ENCODE measurements at places on chromosomes 16 and 17.

GRCh38 chr17:59010026-59010425 is 96.7 kb downstream of the TRIM37 start:
- no peak for DNase-seq

GRCh38 chr16:896261-897199 is 74.3 kb downstream of the LMF1 start:
- DNase-seq = no peak

- DNase-seq = no peak
Observed at GRCh38 chr17:21166595-21167210, 39.9 kb downstream of the DHRS7B start.

DNA sequence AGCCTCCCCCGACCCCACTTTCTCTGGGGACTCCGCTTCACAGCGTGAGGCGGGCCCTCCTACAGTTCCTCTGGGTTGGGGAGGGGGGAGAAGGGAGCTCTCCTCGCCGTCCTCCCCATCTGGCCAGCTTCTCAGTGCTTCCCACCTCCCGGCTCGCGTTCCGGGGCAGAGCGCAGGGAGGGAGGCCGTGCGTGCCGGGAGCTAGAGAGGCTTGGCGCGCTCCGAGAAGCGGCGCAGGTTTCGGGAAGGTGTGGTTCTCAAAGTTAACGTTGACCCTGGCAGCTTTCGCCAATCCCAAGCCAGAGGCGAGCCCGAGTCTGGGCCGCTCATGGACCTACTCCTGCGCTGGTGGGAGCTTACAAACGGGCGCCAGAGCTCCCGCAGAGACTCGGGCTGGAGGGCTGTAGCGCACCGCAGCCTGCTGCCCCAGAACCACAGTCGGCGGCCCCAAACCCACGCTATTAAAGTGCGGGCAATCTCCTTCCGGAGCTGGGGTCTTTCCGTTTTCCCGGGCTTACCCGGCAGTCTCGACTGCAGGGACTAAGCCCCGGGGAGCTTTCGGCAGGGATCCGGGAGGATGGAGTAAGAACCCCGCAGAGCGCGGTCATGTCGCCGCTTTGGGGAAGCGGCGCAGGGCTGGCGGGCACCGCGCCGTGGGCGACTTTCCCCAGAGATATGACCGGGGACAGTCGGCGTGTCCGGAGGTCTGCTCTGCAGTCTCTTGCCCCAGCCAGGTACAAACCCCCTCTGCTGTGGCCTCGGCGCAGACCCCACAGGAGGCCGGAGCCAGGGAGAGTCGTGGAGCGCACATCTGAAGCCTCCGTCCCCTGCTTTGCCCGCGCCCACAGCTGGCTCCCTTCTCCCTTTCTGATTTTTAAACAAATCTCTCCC is 787 bp downstream of the CDH11 start:
- DNase-seq = no peak

- no peak for DNase-seq
Observed at GRCh38 chr17:46842835-46843234, 8.5 kb upstream of the WNT9B start.

GRCh38 chr16:72332926-72333325 is 161.0 kb upstream of the PMFBP1 start:
- DNase-seq = no peak

DNA sequence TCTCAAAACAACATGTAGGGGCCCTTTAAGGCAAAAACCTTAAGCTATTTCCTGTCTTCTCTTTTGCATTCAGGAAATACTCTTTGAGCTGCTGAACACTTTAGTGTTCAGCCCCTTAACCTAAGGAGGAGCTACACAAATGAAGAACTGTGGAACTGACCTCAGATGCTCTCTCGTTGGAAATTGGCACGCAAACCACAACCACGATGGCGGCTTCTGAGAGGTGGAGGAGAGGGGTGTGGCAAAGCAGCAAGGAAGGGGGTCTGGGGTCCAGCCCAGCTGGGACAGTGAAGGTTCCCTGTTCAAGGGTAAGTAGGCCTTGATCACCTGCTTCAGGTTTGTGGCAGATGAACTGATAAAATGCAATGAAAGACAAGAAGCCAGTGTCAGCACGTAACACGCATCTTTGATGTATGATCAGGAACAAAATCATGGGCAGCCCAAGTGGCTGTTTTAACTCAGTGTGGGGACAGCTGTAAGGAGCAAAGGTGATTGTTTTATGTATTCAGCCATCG is 291.6 kb upstream of the TNRC6C start:
- peak; percentile 22 for DNase-seq

- no peak for DNase-seq
Observed at GRCh38 chr17:39653662-39654331, 11.4 kb upstream of the TCAP start.

GRCh38 chr16:73565263-73565662 is 517.3 kb upstream of the ZFHX3 start:
- DNase-seq = no peak

GRCh38 chr16:60907645-60908044 is 1128.6 kb downstream of the CDH8 start:
- no peak for DNase-seq

DNA sequence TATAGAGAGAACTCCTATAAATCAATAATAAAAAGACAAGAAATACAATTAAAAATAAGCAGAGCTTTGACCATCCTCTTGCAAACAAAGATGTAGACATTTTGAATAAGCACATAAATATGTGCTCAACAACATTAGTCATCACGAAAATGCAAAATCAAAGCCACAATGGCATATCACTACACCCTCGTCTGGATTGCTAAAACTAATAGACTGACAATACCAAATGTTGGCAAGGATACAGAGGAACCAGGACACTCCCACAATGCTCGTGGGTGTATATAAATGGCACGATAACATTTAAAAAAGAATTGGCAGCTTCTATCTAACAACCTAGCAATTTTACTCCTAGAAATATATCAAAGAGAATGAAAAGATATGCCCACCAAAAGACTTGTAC is 530.8 kb downstream of the HAPSTR1 start:
- no peak for DNase-seq

DNA sequence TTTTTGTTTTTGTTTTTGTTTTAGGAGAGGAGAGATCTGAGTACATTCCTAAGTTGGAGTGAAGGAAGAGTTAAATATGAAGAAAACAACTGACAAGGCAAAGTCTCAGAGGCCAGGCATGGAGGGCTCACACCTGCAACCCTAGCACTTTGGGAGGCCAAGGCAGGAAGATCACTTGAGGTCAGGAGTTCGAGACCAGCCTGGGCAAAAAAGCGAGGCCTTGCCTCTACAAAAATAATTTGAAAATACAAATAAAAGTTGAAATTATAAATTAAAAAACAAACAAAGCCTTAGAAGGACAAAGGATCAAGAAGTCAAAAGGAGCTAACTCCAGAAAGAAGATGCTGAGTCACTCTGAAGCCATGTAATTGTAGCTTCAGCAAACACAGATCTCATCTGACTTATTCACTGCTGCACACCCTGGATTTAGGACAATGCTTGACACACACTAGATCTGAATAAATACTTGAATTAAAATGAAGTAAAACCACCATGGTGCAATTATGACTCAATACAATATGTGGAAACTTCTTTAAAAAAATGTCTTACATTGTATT is 9.1 kb downstream of the CEP20 start:
- DNase-seq = no peak

GRCh38 chr17:76940295-76940694 is 72.1 kb downstream of the MGAT5B start:
- DNase-seq = no peak

- DNase-seq = no peak
Observed at GRCh38 chr17:35082073-35082657, 18.7 kb upstream of the RFFL start.

DNA sequence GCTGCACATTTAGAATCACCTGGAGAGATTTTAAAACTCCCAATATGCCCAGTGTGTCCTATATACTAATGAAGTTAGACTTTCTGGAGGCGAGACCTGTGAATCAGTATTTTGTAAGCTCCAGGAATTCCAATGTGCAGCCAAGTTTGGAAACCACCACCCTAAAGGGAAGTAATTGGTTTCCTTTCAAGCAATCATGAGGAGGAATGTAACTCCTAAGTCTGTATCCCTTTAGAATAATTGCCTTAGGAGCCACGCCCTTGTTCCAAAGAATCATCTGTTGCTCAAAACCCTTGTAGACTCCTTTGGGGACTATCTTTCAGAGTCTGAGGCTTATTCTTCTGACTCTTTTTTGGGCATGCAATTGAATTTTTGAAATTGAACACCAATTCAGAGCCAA is 84.4 kb downstream of the DNAH9 start:
- no peak for DNase-seq

- no peak for DNase-seq
Observed at GRCh38 chr17:74565126-74565525, 2.2 kb downstream of the CD300H start.

GRCh38 chr16:78170494-78170933 is 71.1 kb downstream of the WWOX start:
- no peak for DNase-seq

GRCh38 chr17:54892360-54892759 is 8.3 kb upstream of the TOM1L1 start:
- no peak for DNase-seq

- DNase-seq = no peak
Observed at GRCh38 chr16:15703029-15703736, 53.1 kb downstream of the NDE1 start.

Data from NCI-H187 (cell line).